ENCODE measurements at places on chromosomes 1 and 21. TPM values are rescaled to one million over a fixed set of nuclear protein-coding genes. Genes with fewer than 3 reads are reported as not detected.

The RASSF5 gene
- 6.2 TPM for polyA plus RNA-seq

The CENPL gene
- 10.8 TPM for polyA plus RNA-seq

- DNase-seq: no peak
These were observed 407.1 kb downstream of the LMO4 start for GRCh38 chr1:87735750-87736149.

DNA sequence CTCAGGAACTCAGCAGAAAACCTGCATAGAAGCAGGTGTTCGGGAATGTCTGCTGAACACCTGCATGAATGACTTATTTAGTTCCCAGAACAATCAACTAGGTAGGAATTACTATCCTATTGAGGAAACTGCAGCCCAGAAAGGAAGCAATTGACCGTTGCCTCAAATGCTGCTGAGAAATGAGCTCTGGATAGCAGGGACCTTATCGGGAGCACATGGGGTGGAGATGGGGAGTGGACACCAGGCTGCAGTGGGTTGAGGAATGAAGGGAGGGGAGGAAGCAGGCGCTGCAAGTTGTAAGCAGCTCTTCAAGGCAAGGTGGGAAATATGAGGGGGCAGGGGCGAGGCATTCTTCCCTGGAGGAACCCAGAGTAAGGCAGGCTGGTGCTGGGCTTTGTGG lies 10.8 kb upstream of the CDCP2 start:
- DNase-seq: no peak

DNA sequence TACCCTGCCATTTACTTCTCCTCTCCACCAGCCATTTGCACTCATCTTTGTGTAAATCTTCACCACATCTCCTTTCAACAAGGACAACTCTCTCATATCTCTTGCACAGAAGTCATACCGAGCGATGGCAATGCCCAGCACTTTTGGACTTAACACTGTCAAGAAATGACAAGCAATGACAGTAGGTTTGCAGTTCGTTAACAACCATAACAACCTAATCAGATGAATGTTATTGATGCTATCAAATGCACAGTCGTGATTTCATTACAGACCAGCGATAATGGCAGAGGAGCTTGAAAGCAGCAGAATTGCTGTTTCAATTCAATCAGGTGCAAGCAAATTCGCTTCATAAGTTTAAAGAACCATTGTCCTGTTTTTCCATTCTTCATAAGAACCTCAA lies 390.9 kb downstream of the VAV3 start:
- DNase-seq: no peak

DNA sequence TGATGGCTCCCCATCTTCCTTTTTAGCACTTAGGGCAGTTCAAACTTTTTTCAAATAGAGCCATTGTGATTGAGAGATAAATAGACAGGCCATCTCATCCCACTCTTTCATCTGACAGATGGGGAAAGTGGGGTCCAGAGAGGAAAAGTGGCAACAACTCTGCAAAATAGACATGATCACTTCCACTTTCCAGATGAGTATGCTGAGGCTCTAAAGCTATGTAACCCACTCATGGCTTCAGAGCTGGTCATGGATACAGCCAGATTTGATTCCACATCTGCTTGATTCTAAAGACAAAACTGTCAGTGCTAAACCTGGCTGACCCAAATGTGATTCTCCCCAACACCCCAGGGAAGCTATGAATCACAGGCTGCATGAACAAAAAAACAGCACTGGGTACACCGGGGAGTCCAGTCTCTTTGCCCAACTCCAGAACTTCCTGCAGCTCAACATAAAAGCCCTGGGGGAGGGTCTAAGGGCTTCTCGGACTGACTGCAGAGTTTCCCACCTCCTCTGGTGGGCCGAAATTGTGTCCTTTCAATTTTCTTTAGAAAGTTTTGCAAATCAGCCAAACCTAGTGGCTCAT lies 59.3 kb downstream of the PLPP3 start:
- no peak for DNase-seq

The LIPI gene
- polyA plus RNA-seq: 0.63 TPM

GRCh38 chr1:41726899-41727748 lies 191.6 kb downstream of the HIVEP3 start:
- no peak for DNase-seq

DNA sequence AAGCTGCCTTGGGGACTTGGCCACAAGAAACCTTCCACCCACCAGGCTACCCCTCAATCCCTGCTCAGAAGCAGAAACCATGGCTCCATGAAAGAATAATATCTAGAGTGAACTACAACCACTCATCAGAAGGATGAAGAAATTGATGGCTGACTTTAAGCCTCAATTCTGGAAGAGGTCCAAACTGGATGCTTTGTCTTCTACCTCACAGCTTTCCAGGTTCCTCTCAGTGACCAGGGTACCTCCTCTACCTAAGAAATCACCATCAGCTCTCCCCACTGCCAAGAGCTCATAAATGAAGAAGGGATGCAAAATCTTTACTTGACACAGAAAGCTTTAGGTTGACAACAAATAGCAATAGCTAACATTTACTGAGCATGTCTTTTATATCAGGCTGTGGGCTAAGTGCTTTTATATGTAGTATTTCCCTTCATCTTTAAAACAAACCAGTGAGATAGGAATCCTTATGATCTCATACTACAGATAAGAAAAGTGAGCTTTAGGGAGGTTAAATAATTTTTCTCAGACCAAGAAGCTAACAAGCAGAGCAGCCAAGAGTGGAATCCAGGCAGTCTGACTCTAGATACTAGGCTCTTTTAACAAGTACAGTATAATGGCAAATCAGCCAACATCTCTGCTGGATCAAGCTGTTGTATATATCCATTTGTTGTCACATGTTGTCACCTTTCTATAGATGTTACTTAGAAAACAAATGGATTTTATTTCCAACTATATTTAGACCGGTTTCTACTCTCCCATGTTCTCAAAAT lies 243.0 kb upstream of the SGIP1 start:
- DNase-seq: no peak

GRCh38 chr1:10217748-10218441 lies 7.5 kb downstream of the KIF1B start:
- DNase-seq: no peak

DNA sequence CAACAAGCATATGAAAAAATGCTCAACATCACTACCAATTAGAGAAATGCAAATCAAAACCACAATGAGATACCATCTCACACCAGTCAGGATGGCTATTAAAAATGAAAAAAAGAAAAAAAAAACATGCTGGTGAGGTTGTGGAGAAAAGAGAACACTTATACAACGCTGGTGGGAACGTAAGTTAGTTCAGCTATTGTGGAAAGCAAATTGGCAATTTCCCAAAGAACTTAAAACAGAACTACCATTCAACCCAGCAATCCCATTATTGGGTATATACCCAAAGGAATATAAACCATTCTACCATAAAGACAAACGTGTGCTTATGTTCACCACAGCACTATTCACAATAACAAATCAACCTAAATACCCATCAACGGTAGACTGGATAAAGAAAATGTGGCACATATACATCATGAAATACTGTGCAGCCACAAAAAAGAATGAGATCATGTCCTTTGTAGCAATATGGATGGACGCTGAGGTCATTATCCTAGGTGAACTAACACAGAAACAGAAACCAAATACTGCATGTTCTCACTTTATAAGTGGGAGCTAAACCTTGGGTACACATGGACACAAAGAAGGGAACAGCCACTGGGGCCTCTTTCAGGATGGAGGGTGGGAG lies 49.5 kb downstream of the LYST start:
- no peak for DNase-seq

GRCh38 chr21:33414926-33415325 lies 11.7 kb downstream of the IFNGR2 start:
- no peak for DNase-seq

DNA sequence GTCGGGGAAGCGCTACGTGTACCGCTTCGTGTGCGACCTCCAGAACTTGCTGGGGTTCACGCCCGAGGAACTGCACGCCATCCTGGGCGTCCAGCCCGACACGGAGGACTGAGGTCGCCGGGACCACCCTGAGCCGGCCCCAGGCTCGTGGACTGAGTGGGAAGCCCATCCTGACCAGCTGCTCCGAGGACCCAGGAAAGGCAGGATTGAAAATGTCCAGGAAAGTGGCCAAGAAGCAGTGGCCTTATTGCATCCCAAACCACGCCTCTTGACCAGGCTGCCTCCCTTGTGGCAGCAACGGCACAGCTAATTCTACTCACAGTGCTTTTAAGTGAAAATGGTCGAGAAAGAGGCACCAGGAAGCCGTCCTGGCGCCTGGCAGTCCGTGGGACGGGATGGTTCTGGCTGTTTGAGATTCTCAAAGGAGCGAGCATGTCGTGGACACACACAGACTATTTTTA lies 17.1 kb downstream of the ETS2 start:
- DNase-seq: no peak

DNA sequence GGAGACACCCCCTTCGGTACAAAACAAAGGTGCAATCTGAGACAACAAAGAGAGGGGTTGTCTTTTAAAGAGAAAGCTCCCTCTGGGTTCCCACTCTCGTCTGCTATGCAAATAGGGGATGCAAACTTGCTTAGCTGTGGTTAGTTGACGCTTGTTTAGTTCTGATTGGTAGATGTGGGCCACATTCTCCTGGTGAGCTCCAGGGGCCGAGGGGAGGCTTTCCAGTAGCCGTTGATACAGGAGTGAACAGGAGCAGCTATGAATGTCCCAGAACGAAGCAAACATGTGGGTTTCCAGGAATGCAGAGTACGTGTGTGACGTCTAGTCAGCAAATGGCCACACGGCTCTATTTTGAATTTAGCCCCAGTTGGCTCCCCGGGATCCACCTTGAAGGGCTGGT lies 14.7 kb downstream of the TFF2 start:
- DNase-seq: no peak

The DUSP10 gene
- 5.6 TPM for polyA plus RNA-seq

DNA sequence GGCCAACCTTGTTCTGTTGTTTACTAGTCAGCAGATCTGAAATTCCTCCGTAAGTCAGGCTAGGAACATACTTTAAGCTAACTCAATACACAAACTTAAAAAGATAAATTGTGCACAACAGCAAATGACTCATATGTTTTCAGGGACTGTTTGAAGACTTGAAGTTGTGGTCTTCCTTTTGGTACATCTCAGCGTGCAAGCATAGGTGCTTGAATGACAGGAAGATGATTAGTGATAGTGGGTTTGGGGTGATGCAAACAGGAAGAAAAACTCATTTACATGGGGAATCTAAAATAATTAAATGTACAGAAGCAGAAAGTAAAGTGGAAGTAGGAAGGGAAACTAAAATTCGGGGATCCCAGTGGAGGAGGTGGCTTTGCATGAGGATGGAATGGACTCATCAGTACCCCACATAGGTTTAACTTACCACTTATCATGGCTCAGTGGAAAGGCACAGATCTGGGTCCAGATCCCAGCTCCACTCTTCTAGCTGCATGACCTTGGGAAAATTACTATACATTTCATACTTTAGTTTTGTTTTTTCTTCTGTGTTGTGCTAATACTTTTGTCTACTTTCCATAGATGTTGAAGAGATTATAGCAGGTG lies 122.3 kb downstream of the XCL2 start:
- DNase-seq: no peak

- no peak for DNase-seq
These were observed 176.0 kb upstream of the NRIP1 start for GRCh38 chr21:15240848-15241247.

The CA14 gene
- polyA plus RNA-seq: 5.6 TPM

DNA sequence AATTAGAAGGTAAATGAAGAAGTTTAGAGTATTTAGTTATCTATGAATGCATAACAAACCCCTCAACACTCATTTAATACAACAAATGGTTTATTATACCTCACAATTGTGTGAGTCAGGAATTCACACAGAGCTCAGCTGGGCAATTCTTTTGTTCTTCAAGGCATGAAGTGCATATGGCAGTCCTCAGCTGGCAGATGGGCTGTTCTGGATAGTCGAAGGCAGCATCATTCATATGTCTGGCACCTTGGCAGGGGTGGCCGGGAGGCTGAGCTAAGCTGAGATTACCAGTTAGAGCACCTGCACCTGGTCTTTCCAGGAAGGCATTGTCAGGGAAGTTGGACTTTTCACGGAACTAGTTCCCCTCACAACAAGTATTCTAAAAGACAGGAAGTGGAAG lies 286.2 kb upstream of the DUSP10 start:
- DNase-seq: no peak

- DNase-seq: no peak
These were observed 3.2 kb downstream of the DMBX1 start for GRCh38 chr1:46492871-46493270.

- DNase-seq: no peak
These were observed 147.0 kb downstream of the PLPP3 start for GRCh38 chr1:56432166-56432971.

The OR2G6 gene
- polyA plus RNA-seq: 0.04 TPM

DNA sequence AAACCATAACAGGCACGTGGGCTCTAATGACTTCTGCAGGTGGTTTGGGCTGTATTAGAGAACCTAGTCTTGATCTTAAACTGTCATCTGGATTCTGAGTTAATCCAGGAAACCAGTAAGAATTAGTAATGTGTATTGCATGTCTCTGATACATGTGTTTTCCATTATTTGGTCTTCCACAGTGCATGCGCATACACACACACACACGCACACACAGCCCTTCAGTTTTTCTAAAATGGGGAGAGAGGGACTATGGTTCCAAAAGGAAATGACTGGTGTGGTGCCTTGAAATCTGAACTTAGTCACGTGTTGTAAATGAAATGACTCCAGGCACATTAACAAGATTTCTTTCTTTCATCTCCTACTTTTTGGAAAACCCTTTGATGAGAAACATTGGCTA lies 67.6 kb downstream of the OLFML2B start:
- no peak for DNase-seq

GRCh38 chr1:168621356-168621755 lies 45.0 kb downstream of the XCL1 start:
- no peak for DNase-seq

The MRPS6 gene
- 96.8 TPM for polyA plus RNA-seq

DNA sequence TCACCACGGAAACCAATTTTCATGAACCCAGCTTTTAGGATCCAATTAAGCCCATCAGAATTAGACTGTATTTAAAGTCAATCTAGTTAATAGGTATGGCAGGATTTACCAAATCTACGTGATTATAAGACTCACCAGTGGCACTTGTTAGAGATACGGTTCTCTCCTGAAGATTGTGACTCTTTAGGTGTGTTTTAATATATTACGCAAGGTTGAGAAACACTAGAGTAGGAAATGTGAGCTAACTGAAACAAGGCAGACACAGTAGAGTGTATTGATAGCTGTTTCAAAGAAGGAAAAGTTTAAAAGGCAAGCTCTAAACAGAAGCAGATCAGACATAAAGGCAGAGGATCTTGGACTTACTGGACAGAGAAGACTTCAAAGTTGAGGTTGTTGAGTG lies 11.2 kb upstream of the RPE65 start:
- no peak for DNase-seq

GRCh38 chr1:232226197-232226712 lies 403.7 kb downstream of the SIPA1L2 start:
- DNase-seq: no peak

GRCh38 chr1:18899363-18900049 lies 2.8 kb downstream of the ALDH4A1 start:
- no peak for DNase-seq

Measured in right lung (tissue), 10 donors.